ENCODE measurements at places on chromosomes 13 and 19.
A peak's percentile ranks its signal among the peaks of the same experiment; 100 is the strongest.

- DNase-seq = peak; percentile 83
Observed at GRCh38 chr19:11422163-11423065, 3.3 kb upstream of the RGL3 start.

DNA sequence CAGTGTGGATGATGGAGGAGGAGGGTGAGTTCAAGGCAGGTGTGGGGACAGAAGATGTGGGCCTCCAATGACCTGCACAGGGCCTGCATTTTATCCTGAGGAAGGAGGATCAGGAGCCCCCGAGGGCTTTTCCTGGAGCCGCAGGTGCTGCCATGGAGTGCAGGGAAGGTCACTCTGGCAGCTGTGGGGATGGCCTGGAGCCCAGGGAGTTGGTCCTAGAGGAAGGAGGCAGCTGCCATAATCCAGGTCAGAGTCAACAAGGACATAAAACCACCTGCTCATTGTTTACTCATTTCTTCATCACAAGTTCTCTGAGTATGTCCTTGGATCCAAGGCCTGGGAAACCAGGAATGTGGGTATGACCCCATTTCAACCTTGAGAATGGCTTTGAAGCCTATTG lies 87.2 kb downstream of the SCGB2B2 start:
- DNase-seq = no peak

DNA sequence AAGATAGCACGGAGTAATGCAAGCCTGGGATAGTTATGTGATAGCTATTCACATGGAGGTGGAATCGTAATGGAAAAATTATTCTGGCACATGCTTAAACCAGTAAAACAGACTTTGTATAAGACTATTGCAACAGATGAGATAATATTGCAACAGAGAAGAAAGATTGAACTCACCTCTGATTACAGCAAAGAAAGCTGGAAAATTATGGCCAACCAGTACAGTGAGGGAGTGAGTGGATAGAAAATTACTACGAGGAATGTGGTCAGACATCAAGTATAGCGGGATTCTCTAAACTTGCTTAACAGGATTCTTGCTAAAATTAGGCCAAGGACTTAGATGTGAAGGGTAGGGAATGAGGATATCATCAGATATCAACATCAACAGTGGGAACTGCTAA lies 397.6 kb upstream of the KLHL1 start:
- DNase-seq = no peak

GRCh38 chr19:39802958-39803357 lies 24.3 kb downstream of the LEUTX start:
- DNase-seq = no peak

GRCh38 chr13:75792526-75793187 lies 156.5 kb downstream of the LMO7 start:
- no peak for DNase-seq

- DNase-seq = no peak
Observed at GRCh38 chr19:45824041-45824471, 8.9 kb upstream of the RSPH6A start.

DNA sequence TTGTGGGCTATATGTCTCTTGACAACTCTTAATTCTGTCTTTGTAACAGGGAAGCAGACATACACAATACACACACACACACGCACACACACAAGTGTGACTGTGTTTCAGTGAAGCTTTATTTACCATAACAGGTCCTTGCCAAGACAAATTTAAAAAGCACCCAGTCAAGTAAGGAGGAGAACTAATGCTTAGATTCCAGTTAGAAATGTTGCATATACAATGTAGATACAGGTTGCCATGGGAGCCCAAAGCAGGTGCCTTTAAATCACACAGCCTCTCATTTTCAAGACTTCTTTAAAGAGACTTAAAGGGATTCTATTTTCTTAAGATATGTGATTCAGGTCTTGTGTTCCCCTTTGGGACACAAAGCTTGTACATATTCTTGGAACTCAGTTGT lies 1551.9 kb downstream of the EFNB2 start:
- DNase-seq = no peak

- no peak for DNase-seq
Observed at GRCh38 chr13:110103534-110103933, 203.4 kb downstream of the COL4A1 start.

DNA sequence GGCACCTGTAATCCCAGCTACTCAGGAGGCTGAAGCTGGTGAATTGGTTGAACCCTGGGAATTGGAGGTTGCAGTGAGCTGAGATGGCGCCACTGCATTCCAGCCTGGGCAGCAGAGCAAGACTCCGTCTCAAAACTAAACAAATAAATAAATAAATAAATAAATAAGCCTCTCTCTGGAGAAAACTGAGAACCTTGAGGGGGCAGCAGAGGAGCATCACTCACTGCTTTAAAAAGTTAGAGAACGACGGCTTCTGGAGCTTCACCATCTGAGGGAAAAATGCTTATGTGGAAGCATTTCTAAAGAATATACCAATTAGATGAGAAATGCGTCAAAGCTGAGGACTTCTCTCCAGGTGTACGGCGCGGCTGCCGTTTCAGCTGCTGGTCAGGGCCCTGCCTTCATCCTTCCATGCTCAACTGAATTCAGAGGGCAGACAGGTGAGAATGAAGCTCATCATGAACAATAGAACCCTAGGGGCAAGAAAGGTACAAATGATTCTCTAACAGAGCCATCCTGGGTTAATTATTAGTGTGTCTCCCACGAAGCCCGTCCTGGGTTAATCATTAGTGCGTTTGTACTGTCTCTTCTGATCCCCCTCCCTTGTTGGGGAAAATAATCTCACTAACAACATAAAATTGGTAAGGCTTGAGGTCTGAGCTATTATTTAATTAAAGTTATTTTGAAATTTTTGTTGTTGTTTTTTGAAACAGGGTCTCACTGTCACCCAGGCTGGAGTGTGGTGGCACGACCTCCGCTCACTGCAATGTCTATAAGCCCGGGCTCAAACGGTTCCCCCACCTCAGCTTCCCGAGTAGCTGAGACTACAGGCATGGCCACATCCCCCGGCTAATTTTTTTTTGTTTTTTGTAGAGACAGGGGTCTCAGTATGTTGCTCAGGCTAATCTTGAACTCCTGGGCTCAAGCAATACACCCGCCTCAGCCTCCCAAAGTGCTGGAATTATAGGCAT lies 80.1 kb downstream of the IPO5 start:
- DNase-seq = no peak

DNA sequence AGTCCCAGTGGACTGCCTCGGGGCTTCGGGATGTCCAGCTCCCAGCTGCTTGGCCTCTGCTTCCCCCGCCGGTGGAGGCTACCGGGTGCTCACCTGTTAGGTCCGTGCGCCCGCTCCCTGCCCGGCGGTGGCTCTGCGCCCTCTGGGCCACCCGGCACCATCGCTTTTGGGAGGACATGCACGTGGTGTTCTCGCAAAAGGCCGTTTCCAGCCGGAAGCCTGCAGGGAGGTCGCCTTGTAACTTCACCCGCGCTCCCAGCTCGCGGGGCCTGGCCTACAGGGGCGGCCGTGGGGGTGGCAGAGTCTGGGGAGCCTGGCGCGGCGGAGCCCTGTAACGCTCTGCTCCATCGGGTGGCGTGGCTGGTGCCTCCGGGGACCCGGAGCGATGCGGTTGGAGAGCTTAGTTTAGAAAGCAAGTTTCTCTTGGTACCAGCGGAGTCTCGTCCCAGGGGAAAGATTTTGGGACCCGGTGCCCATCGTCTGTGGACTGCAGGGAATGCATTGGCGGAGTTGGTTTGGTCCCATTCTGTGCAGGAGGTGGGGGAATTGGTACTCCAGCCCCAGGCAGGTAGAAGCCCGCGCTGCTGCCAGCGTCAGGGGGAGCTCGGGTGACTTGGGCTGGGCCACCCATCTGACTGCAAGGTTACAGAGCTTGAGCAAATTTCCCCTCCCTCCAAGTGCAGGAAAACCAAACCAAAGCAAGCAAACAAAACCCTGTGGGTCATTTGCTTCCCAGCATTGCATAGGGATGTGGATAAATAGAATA lies 673 bp downstream of the SPATA13 start:
- DNase-seq = peak; percentile 32

DNA sequence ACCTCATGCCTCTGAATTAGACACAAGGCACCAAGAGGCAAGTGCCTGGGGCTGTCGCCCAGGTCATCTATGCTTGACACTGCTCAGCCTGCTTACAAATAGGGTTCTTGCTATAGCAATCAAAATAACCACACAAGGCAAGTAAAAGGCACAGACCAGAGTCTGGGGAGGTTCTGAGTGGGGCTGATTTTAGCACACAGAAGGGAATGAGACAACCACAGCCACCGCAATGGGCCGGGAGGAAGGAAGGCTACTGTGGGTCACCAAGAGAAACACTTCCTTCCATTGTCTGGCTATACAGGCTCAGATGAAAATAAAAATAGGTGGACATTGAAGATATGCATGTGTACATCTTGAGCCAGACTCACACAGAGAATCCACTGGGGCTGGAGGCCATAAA lies 159.1 kb downstream of the DLEU7 start:
- DNase-seq = no peak

DNA sequence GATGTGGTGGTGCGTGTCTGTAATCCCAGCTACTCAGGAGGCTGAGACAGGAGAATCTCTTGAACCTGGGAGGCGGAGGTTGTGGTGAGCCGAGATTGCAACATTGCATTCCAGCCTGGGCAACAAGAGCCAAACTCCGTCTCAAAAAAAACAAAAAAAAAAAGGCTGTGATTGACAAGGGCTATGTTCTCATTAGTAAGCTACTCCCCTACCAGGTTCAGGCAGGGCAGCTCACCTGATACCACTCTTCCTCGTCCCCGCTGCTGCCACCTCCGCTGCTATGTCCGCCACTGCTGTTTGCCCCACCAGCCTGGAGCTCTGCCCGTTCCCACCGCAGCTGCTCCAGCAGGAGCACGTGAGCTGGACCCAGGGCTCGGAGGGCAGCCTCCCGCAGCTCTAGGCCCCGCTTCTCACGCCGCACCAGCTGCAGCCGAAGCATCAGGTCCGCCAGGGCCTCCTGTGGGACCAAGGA lies 9.4 kb downstream of the USHBP1 start:
- DNase-seq = no peak

DNA sequence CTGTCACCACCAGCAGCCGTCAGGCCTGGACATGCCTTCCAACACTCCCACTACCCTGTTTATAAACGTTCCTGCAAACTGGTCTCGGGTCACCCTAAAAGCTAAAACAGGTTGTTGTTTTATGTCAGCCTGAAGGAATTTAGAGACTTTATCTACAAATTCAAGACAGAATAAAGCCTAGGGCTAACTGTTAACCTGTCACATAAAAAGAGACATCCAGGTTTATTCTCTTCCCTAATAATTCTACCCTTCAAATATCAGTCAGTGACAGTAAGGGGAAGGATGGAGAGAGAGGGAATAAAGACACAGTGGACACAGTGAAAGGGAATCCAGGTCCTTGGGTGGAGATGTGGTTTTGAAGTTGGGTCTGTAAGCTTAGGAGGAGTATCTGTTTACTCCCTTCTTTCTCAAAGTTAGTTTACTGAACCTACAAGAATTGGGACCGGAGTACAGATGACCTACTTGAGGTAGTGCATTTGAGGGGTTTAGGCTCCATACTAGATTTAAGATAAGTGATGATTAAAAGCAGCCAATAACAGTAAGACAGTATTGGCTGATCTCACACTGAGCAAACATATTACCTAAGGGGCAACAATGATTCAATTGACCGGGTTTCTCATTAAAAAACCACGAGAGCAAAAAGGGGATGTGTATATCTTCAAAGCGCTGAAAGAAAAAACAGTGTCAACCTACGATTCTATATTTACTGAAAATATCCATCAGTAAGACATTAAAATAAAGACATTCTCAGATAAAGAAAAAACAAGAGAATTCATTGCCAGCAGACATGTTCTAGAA lies 142.7 kb downstream of the USP12 start:
- no peak for DNase-seq

GRCh38 chr13:75393839-75394520 lies 88.0 kb downstream of the TBC1D4 start:
- DNase-seq = no peak

- no peak for DNase-seq
Observed at GRCh38 chr19:16901491-16902175, 12.8 kb downstream of the F2RL3 start.

GRCh38 chr19:1206150-1206863 lies 729 bp downstream of the STK11 start:
- DNase-seq = no peak

- no peak for DNase-seq
Observed at GRCh38 chr13:32737679-32738078, 151.4 kb downstream of the PDS5B start.

DNA sequence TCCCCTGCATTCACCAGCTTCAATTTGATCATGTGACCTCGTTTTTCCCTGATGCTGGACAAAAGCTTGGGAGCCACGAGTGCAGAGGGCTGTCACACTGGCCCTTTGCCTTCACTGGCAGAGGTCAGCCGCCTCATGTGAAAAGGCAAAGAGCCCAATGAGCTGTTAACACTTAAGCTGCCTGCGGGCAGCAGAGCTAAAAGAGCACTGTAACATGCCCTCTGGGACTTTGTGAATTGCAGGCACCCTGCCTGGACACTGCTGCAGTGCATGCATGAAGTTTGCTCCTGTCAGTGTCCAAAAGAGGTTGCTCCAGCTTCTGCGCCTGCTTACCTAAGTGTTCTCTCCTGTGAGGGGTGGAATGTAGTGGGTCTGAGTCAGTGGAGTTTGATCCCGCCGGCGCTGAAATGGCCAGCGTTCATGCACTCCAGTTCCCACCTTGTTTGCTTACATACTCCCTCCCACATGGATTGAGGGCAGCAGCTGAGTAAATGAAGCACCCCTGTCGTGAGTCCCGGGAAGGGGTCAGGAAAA lies 193.7 kb downstream of the RFC3 start:
- no peak for DNase-seq

DNA sequence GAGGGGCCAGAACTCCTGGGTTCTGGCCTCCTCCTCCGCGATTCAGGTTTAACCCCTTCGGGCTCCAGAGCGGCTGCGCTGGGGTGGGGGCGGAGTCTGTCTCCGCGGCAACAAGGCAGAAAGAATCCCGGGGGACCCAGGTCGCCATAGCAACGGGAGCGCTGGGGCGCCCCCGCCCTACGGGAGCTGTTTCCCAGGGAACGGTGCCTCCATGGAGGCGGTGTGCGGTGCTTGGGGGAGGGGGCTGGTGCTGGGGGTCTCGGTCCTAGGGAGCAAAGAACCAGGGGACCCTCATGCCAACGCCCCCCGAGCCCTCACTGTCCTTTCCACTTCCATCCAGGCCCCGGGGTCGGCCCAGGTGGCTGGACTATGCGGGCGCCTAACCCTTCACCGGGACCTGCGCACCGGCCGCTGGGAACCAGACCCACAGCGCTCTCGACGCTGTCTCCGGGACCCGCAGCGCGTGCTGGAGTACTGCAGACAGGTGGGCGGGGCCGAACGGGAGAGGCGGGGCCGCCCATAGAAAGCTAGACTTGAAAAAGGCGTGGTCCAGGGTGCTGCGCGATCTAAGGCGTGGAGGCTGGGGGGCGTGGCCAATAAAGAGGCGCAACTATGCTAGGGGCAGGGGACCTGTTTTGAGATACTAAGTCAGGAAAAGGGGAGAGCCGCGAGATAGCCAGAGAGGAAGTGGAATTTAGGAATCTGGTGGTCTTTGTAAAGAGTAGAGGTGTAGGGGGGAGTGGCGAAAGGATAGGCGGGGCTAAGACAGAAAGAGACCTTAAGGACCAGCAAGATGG lies 1.2 kb downstream of the APLP1 start:
- peak; percentile 85 for DNase-seq

All from CD4-positive, alpha-beta T cell treated with Interleukin-21 for 1 hour (primary cell).